Activated naive CD4-positive, alpha-beta T cell treated with anti-CD3 and anti-CD28 coated beads for 36 hours (primary cell): ENCODE measurements at places on chromosomes 2 and 18. TPM values are rescaled to one million over a fixed set of nuclear protein-coding genes. Genes with fewer than 3 reads are reported as not detected.

DNA sequence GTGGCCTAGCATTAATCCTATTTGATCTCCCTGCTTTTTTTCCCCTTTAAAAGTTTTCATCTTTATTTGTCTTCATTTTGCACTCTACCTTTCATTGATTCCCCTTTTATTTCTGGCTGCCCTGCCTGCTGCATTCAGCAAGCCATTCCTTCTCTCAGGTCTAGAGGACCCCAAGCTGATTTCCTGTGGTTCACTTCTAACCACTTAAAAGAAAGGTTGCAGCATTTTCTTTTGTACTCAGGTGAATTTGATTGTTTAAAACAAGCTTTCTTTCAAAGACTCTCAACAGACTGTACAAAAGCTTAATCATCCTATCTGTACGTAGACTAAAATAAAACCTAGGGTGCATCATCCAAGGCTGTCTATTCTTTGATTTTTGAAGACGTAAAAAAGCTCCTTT, 160.3 kb downstream of the CSRNP3 start:
- peaks cover 3% of the 10 kb centered on the region for H3K27me3 ChIP-seq
- peaks cover 9% of the 10 kb centered on the region for H3K4me1 ChIP-seq
- DNase-seq = no peak
- H3K4me3 ChIP-seq = no peak overlapping the region

DNA sequence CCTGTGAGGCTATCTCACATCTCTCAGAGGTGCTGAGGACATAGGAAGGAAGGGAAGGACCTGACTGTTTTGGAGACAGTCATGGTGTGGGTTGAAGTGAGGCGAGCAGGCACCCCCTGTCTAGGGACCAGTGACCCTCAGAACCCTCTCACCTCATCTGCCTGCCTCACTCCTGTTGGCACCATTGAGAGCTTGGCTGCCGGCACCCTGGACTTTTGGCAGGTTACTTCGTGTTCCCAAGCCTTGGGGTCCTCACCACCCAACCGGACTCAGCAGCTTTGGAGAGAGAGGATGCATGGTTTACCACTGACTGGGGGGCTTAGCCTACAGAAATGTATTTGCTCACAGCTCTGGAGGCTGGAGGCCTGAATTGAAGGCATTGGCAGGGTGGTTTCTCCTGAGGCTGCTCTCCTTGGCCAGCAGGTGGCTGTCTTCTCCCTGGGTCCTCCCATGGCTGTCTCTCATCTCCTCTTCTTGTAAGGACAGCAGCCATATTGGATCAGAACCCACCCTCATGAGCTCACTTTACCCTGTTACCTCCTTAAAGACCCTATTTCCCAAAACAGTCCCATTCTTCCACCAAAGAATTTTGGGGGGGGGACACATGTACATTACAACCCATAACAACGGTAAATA, 142.0 kb downstream of the TSN start:
- H3K36me3 ChIP-seq = no peaks in the 10 kb centered on the region
- H3K4me3 ChIP-seq = no peak overlapping the region
- H3K4me1 ChIP-seq = no peaks in the 10 kb centered on the region

GRCh38 chr2:224883700-224884099, 158.6 kb downstream of the DOCK10 start:
- no peak overlapping the region for H3K4me3 ChIP-seq
- no peak for DNase-seq
- H3K36me3 ChIP-seq = peaks cover 56% of the 10 kb centered on the region
- no peaks in the 10 kb centered on the region for H3K27me3 ChIP-seq
- peak overlapping the region; percentile 44 for H3K27ac ChIP-seq

Gene VPS54
- total RNA-seq = 7.7 TPM

Gene ADAM17
- 11.0 TPM for total RNA-seq

Gene DPYSL5
- total RNA-seq = not detected

Gene ACP1
- 144 TPM for total RNA-seq

- H3K4me3 ChIP-seq = no peak overlapping the region
- no peaks in the 10 kb centered on the region for H3K27me3 ChIP-seq
- no peaks in the 10 kb centered on the region for H3K36me3 ChIP-seq
- H3K4me1 ChIP-seq = peaks cover 20% of the 10 kb centered on the region
Measured at GRCh38 chr2:227366769-227367426, 12.2 kb downstream of the TM4SF20 start.

GRCh38 chr18:13661779-13662256, 64.5 kb downstream of the FAM210A start:
- no peaks in the 10 kb centered on the region for H3K27me3 ChIP-seq
- H3K4me1 ChIP-seq = no peaks in the 10 kb centered on the region
- H3K27ac ChIP-seq = no peak overlapping the region

DNA sequence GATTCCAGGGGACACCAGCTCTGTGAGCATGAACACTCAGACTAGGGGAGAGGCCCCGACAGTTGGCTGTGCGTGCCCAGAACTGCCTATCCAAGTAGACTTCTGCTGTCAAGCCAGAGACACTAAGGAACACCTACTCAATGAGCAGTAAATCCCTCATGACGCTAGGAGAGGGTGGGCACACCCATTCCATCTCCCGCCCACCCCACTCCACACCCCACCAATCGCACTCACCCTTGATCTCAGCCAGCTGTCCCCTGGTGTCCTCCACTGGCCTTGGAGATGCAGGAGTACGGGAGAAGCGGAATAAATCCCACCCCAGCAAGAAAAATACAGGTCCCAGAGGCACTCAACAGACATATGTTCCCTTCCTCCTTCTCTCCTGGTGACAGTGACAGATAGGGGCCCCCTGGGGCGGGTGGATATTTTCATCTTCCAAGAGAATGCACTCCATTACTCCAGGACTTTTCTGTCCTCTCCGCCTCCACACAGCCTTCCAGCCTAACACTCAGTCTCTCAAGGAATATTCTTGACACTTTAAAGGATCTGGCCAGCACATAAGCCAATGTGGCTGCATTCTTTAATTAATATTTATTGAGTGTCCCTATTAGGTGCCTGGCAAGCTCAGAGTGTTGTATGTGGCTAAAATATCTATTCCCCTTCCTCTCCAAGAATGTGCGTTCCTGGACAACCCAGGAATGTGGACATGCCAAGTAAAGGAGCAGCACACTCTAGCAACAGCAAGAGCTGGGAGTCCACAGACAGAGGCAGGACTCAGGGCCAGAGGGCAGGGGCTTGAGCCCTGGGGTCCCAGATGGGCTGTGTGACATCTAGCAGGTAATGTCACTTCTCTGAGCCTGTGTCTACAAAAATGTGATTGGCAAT, 13.1 kb upstream of the SMAD7 start:
- H3K4me1 ChIP-seq = peaks cover 3% of the 10 kb centered on the region
- no peak overlapping the region for H3K4me3 ChIP-seq
- no peaks in the 10 kb centered on the region for H3K36me3 ChIP-seq
- H3K27ac ChIP-seq = no peak overlapping the region
- no peaks in the 10 kb centered on the region for H3K27me3 ChIP-seq
- no peak for DNase-seq

Gene ANKRD53
- total RNA-seq = not detected

DNA sequence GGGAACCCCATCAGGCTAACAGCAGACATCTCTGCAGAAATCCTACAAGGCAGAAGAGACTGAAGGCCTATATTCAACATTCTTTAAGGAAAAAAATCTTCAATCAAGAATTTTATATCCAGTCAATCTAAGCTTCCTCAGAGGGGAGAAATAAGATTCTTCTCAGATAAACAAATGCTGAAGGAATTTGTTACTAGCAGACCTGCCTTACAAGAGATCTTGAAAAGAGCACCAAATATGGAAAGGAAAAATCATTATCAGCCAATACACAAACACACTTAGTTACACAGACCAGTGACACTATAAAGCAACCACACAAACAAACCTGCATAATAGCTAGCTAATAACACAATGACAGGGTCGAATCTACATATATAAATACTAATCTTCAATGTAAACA, 96.5 kb downstream of the SUCLG1 start:
- no peaks in the 10 kb centered on the region for H3K36me3 ChIP-seq
- no peak overlapping the region for H3K27ac ChIP-seq
- no peak for DNase-seq

DNA sequence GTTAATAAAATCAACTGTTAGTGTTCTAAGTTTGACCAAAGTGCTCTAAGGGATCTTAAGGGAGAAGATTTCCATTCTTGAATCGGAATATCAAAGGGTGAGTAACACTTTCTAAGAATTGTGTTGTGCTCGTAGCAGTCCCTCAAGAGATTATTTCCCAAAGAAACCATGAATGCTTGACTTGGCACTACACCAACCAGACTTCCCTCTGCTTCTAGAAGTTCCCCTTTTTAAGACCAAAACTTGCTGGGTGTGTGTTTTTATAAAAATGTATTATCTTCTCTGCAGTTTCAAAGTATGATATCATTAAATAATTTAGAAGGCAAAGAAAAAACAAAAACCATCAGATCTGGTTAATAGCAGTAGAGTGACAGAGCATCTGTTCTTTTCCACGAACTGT, 522.0 kb upstream of the FAM98A start:
- no peak overlapping the region for H3K27ac ChIP-seq
- H3K36me3 ChIP-seq = no peaks in the 10 kb centered on the region
- DNase-seq = no peak
